ENCODE measurements at places on chromosomes 7 and 10.

GRCh38 chr7:147571436-147572185 lies 1019.0 kb upstream of the C7orf33 start:
- no peak for DNase-seq

DNA sequence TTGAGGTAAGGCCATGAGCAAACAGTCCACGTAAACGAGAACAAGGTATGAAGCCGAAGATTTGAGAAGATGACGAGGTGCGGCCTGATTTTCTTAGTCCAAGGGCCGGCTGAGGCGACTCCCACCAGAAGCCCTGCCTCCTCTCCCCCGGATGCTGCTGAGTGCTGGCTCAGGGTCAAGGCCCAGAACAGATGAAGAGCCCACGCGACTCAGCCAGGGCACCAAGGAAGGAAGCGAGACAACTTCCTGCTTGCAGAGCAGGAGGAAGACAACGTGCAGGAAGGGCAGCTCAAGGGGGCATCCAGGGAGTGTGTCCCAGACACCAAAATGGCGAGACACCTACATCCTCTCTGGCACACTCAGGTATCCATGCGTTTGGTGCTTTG lies 99.5 kb downstream of the CYTH3 start:
- no peak for DNase-seq

DNA sequence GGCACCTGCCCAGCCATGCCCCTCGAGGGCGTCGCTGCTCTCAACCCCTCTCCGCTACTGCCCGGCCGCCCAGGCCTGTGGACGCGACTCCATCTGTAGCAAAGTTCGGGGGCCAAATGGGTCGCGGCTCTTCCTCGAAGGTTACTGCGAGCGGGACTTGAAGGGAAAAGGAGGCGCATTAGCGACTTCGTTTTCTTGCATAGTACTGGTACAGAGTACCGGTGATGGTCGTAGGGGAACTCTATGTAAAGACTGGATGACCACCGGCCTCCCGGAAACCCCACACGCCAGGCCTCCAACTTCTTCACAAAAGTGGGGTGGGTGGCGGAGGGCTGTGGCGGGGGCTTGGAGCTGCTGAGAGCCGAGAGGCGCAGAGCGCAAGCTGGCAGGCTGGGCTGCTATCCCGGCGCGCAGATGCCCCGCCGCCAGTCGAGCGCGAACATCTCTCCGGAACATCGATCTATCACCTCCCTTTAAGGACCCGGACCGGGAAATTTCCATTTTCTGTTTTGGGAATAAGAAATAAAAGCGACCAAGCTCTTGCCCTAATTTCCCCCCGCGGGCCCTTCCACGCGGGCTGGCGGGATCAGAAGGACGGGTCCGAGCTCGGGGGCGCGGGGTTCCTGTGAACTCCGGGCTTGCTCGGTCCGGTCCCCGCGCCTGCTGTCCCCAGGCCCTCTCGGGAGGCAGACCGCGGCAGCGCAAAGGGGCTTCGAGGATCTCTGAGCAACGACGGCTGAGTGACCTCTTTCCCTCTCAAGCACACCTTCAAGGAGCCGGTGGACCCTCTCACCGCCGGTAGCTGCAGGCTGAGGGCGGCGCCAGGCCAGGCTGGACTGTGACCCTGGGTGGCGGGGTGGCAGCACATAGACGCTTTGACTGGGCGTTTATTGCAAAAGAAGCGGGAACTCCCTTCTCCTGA lies 12.2 kb upstream of the FEZF1 start:
- DNase-seq: no peak

DNA sequence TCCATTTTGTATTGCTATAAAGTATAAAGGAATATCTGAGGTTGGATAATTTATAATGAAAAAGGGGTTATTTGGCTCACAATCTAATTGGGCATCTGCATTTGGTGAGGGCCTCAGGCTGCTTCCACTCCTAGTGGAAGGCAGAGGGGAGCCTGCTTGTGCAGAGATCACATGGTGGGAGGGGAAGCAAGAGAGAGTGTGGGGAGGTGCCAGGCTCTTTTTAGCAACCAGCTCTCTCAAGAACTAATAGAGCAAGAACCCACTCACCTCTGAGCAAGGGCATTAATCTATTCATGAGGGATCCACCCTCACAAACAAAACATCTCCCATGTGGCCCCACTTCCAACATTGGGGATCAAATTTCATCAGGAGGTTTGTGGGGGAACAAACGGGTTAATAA lies 64.6 kb downstream of the OGDH start:
- no peak for DNase-seq

DNA sequence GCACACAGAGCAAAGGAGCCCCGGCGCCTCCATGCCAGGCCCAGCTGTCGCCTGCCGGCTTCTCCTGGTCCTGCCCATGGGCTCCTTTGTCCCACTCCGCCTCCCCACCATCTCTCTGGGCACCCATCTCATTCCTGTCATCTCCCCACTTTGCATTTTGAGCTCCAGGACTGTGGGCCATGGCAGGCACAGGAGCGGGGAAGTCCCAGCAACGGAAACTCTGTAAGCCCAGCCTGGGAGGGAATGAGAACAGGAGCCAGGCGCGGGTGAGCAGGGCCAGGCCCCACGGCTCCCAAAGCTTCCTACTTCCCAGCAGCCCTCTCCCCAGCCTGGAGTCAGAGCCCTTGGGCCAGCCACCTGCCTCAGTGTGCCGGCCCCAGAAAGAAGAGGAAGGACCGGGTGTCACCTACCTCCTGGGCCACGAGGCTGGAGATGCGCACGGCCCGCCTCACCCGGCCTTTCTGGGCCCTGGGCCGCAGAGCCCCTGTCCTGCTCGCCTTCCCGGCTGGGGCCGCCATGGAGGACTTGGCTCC lies 23.1 kb downstream of the KCNH2 start:
- DNase-seq: no peak

DNA sequence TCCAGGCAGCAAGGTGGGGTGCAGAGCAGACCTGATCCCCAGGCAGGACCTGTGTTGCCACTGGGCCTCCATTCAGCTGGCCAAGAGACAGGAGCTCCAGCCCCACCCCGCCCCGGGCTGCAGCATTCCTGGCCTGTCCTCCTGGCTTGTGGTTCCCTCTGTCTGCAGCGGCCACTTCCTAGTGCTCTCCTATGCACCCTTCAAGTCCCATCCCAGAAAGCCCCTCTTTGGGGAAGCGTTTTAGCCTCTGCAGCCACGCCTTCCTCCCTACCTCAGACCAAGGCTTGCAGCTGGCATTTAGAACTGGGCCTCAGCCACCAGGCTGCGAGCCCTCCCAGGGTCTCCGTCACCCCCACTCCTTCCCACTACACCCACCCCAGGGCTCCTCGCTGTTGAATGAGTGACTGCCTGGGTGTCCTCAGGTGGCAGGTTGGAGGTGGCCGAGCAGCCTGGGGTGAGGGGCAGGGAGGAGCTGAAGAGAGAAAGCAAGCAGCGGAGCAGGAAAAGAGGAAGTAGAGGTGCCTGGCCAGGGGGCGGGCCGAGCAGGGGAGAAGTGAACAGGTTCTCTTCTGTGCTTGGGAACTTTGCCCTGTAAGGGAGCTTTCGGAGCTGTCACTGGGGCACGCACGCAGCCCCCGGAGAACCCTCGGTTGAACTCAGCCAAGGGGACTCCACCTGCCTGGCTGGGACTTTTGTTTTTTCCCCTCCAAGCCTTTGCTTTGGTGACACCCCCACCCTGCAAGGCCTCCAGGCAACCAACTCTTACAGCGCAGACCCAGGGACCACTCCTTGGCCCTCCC lies 109.1 kb upstream of the TNRC18 start:
- DNase-seq: no peak

DNA sequence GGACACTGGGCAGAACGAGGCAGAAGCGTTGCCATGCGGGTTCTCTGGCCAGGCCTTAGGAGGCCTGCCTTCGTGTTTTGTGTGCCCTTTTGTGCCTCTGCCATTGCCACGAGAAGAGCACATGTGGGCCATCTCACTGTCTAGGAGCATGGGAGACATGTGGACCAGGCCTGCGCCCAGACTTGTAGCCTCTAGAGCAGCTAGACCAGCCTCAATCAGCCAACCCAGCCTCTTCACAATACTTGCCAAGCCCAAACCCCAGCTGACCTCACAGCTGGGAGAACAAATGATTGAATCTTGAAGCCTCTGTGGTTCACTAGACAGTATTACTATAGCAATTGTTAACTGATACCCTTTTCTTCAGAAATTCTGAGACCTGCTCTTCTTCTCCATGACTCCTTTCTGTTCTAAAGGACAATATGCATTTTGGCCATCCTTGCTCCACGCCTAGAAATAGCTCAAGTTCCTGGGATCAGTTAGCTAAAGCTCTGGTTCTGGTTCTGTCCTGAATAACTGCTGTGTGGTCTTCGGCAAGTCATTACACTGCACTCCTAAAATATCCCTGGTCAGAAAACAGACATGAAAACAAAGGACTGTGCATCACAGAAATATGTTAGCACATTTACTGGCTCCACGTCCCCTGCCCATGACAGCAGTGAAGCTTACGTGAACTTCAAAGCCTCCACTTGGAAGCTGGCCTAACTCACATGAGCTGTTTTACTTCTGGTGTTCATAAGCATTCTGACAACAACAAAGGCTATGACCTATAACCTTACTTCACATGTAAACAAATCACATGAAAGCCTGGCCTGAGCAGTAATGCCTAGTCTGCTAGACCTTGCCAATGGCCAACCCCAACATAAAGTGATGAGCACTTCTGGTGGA lies 72.3 kb upstream of the MKRN1 start:
- DNase-seq: no peak

- DNase-seq: peak; percentile 31
These were observed 10.2 kb downstream of the STK32C start for GRCh38 chr10:132297526-132297925.

GRCh38 chr7:156026603-156027002 lies 214.3 kb upstream of the SHH start:
- DNase-seq: no peak

DNA sequence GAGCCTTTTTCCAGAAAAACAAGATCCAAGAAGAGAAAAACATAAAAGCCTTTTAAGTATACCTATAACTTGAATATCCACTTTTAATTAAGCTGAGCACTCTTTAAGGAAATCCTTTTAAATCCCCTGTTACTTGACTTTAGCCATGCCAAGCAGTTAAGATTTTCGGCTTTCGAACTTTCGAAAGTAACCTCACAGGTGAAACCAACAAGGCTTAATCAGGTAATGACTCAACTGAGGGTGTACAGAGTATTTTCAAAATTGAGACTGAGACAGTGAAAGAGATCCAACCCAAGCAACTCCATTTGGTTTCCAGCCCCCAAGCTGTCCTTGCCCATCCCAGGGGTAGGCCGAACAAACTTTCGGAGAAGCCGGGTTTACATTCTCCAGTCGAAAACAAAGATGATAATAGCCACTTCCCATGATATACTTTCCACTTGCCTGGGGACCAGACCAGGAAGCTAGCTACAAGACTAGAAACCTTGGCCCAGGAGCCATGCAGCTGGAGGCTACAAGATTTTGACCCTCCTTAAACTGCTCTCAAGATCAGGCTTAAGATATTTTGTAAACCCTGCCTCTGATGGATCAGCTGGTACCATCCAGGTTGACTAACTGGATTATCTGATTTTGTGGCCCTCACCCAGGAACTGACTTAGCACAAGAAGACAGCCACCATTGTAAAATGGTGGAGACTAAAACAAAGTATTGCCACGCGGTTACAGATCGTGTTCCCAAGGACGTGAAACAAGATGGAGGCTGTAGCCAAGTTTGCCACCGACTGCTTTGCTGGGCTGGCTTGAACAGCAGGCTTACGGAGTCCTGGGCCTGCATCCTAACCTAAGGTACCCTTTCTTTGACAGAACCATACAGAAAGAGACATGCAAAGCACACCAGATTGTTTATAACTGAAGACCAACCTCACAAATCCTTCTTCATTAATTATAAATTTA lies 32.3 kb downstream of the C1GALT1 start:
- DNase-seq: no peak

- DNase-seq: no peak
These were observed 29.1 kb upstream of the TRUB1 start for GRCh38 chr10:114908896-114909295.

GRCh38 chr7:135441791-135442190 lies 68.1 kb downstream of the CNOT4 start:
- no peak for DNase-seq

GRCh38 chr10:103750836-103751235 lies 104.5 kb downstream of the SH3PXD2A start:
- DNase-seq: no peak

- DNase-seq: no peak
These were observed 237.8 kb downstream of the MAD1L1 start for GRCh38 chr7:1994931-1995330.

DNA sequence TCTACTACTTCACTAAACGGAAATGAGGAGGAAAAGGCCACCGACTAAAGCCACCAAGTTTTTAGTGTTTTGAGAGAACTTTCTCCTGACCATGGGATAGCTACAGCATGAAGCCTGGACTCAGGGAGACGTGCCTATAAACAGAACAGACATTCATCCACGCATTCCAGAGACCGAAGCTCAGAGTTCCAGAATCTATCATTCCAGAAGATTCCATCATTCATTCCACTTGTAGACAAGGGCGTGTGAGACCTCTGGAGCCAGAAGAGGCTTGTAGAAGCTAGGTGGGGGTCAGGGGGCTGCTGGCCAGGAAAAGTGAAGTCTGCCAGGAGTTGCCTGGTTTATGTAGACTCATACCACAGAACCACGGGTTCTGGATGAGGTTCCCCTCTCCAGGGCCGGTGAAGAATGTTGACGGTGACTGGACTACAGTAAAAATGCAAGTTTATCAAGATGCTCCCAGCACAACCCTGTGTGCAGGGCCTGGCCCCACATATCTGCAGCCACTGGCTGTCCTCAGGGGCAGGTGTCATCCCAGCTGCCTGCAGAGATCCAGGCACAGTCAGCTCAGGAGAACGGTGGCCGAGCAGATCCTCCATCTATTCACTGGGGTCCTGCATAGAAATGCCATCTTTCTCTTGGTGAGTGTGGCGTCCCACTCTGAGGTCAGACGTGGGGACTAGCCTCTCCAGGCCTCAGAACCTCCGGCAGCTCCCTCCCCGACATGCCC lies 215.7 kb downstream of the USP6NL start:
- no peak for DNase-seq

DNA sequence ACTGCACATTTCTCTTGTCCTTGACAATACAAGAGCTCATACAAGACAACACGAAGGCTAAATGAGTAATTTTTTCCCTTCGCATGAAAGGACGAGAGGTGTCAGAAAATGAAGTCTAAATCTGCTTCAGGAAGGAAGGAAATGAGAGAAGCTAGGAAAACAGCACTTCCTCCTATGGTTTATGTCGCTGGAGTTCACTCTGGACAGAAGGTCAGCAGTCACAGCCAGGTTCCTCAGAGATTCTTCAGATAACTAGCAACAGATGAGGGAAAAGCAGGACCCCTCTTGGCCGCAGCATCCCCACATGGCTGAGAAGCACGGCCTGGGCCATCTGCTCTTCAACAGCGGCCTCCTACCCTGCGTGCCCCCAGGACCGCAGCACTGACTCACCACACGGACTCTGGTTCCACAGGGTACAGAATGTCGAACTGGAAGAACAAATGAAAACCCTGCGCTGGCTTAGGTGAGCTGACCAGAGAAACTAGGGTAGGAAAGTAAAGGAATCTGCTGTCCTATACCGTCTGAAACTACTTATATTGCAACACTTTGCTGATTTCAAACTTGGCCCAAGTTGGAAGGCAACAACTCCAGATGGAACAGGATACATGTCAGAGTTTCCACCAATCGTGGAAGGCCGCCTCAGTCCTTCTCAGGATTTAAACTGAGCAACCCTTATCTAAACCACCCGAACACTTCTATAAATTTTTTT lies 26.3 kb downstream of the DNMBP start:
- DNase-seq: no peak

Data from COR-L47 (cell line).